ENCODE measurements at places on chromosomes 2 and 18.
A peak's percentile ranks its signal among the peaks of the same experiment; 100 is the strongest.

GRCh38 chr2:222255090-222255489, 43.7 kb downstream of the PAX3 start:
- DNase-seq: no peak

DNA sequence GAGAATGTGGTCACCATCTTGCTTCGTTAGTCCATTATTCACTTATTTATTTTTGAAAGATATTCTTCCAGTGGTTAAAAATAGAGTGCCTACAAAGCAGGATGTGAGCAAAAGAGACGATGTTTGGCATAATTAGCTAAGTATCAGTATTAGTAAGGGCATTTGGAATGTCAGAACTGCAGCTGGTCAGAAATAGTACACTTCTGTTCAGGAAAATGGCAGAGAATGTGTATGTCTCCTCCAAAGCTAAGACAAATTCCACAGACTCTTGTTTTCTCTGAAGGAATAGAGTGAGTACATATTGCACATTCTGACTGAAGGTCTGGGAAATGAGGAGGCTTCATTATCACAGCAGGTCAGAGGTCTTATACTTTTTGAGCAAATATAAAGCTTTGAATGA, 209.0 kb downstream of the L3MBTL4 start:
- DNase-seq: no peak

DNA sequence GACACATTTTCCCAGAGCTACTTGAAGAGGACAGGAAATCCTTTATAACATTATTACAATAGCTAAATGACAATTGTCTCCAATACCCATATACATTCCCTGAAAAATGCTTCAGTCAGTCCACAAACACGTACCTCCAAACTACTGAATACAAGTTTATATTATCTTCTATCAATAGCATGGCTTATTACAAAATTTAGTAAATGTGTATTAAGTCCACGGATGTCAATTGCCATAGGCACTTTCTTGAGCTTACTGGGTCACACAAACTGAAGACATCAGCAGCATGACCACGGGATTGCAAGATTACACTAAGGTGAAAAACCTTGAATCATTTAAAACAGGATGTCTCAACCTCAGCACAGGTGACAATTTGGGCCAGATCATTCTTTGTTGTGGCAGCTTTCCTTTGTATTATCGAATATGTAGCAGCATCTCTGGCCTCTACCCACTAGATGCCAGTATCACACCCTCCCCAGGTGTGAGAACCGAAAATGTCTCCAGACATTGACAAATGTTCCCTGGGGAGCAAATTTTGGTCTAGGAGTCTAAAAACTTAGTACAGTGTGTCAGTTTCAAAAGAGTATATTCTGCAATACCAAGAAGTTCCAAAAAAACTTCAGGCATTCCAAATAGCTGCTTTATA, 1.4 kb downstream of the MBD2 start:
- peak; percentile 55 for DNase-seq

DNA sequence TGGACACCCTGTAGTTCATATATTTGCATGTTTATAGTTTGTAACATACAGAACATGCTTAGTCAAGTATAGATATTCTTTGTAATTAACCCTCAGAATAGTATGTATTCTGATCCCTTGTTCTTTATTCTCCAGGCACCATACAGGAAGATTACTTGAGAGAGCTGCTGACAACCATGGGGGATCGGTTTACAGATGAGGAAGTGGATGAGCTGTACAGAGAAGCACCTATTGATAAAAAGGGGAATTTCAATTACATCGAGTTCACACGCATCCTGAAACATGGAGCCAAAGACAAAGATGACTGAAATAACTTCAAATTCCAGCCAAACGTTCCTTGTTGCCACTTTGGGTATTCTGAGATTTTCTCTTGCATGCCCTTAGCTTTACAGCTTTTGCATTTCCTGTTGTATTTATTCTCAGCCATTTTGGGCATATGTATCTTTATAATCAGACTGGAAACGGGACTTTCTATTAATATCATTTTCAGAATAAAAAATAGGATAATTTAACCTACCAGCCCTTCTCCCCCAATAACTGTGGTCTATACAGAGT, 6.2 kb upstream of the MYL12B start:
- DNase-seq: no peak

DNA sequence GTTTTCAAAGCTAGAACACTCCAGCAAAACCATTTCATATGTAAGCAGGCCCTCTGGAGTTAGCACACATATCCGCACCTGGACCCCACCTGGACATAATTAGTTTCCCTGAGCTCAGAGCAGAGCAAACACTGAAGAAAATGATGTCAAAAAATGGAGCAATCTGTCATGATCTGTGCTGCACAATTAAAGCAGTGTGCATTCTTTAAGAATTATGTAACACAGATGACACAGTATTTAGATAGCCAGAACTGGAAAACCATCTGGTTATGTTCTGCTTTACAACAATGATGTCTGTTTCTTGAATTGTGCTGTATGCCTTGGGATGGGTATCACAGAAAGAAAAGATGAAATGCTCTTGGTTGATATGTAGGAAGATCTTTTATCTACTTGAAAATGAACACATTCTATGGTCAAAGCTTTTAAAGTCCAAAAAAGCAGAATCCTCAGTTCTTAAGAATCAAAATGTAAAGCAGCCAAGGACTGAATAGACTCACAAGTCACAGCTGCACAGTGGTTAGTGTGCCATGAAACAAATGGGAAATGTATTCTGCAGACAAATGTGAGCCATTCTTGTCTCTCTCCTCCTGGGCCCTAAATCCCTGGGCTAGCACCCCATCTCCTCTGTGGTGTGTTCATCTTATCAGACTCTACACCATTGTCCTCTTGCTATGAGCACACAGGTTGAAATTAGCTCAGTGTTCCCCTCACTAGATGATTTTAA, 36.8 kb downstream of the HRH4 start:
- no peak for DNase-seq

DNA sequence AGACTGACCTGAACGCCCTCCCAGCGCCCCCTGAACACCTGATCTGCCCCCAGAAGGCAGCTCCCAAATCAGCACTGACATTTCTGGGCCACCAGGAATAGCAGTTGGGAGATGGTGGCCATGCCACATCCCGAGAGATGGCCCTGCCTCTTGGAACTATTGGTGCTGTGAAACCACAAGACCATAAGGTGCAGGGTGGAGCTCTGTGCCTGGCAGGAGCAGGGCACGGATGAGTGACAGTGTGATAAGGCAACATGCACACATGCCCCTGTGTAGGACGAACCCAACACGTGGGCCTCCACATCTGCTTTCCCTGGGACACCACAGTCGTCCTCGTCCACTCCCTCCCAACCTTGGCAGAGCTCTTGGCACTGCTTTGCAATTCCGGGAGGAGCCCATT, 26.9 kb downstream of the ANO7 start:
- DNase-seq: no peak

DNA sequence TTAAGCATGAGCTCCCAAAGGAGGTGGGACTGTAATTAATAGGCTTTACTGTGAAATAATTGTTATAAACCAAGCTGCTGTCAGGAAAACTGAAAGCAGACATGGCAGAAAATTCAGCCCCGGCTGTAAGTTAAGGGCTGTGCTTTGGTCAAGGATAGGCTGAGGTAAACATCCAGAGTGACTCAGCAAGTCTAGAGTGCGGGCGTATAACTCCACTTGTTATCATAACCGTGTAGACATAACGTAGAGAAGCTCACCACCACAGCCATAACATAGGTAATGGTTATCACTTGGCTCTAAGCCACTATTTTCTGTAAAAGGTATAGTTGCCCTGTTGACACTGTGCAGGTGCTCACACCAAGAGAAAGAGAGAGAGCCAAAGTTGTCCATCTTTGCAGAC, 316.8 kb downstream of the DCDC2C start:
- no peak for DNase-seq

- no peak for DNase-seq
These were observed 580 bp downstream of the TMEM163 start for GRCh38 chr2:134718023-134718816.

GRCh38 chr2:175007510-175007909, 2.3 kb upstream of the CHN1 start:
- no peak for DNase-seq

DNA sequence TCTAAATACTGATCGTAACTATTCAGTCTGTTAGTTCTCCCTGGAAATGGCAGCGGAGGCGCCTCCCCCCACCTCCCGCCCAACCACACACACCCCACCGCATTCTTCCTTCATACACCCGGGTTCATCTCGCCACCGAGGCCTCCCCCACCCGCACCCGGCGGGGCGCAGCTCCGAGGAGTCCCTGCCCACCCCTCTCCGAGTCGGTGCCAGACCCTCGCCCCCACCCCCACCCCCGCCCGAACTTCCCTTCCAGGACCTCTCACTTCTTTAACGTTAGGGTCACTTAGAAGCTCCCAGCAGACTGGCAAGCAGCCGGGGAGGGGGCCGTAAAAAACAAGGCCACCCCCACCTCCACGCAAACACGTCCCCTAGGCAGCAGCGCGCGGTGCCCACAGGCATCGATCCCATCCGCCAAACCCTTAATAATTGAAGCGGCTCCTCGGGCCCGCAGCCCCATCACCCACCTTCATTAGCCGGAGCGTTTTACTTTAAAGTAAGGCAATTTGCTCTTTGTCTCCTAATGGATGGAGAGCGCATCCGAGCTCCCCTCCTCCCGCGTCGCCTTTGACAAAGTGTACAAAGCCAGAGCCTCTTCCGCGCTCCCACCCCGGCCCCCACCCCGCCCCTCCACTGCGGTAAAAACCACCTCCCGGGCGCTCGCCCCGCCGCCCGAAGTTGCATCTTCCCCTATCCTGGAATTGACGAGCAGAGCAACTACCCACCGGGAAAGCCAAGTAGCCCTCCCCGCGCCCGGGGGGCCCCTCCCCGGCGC, 624 bp downstream of the ZNF516 start:
- DNase-seq: no peak

- no peak for DNase-seq
These were observed 2.3 kb downstream of the SLC3A1 start for GRCh38 chr2:44277541-44277940.

DNA sequence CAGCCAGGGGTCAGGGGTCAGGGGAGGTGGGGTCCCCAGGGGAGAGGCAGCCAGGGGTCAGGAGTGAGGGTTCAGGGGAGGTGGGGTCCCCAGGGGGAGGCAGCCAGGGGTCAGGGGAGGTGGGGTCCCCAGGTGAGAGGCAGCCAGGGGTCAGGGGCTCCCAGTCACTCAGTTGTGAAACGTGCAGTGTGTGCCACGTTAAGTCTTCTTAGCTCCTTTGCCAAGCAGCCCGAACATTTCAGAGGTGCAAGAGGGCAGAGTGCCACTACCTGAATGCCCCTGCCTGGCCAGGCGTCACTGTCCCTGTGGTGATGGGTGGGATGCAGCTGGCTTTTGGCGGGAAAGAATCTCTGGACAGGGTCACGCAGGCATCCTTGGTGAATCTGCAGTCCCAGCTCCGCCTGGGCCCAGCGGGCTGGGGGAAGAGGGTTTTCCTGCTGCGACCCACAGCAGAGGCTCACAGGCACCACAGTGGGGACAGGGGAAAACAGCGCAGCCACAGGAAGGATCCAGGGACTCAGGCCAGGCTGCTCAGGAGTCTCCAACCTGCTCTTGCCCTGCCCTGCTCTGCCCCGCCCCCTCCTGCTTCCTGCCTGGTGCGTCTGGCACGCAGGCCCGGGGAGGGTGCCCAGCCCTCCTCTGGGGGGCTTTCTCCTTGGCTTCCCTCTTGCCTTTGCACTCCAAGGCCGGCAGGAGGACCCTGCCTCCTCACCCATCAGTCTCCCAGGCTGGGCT, 188.3 kb downstream of the TWIST2 start:
- no peak for DNase-seq

- no peak for DNase-seq
These were observed 1190.2 kb upstream of the NRXN1 start for GRCh38 chr2:52222128-52222527.

- DNase-seq: no peak
These were observed 67.1 kb downstream of the CCDC102B start for GRCh38 chr18:68865021-68865420.

DNA sequence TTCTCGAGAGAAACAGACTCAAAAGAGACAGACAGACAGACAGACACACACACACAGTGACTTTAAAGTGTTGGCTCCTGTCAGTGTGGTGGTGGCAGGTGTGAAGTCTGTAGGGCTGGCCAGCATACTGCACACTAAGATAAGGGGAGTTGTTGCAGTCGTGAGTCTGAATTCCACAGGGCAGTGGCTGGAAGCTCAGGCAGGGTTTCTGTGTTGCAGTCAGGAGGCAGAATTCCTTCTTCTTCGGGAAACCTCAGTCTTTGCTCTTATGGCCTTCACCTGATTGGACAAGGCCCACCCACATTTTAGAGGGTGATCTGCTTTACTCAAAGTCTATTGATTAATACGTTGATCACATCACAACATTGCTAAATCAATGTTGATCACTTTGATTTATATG, 478.4 kb upstream of the HS6ST1 start:
- DNase-seq: no peak

- DNase-seq: no peak
These were observed 62.5 kb downstream of the CENPO start for GRCh38 chr2:24855726-24856125.

DNA sequence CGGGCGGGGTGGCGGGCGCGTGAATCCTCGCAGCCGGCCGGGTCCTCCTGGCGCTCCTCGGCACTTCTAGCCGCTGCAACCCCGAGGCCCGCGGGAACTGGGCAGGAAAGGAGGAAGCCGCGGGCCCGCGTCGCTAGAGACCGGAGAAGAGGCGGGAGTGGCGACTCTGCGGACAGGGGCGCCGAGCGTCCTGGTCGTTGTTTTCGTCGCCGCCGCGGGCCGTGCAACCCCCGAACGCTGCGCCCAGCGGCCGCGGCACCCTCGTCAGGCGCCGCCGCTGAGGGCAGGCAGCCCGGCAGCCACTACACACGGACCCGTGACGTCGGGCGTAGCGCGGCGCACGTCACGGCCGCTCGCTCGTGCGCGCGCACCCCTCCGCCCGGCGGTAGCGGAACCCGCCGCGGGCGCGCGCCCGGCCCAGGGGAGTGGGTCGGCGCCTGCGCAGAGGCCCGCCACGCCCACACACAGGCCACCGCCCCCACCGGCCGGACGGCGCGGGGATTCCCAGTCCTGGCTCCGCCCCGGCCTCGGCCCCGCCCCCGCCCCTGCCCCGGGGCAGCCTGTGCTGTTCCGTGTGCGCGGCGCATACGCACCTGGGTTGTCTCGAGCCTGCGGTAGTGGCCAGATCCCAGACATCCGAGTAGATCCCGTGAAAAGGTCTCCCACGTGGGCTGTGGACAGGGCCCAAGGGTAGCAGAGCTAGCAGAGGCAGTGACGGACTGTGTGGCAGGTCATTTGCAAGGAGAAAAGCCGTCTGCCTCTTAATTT, at the start of gene MAP3K2:
MAP3K2 (minus strand) TSS at position 321 of the 768 bp plus-strand sequence. CDS start 44,846 bp downstream, outside the sequence.
- peak; percentile 91 for DNase-seq

DNA sequence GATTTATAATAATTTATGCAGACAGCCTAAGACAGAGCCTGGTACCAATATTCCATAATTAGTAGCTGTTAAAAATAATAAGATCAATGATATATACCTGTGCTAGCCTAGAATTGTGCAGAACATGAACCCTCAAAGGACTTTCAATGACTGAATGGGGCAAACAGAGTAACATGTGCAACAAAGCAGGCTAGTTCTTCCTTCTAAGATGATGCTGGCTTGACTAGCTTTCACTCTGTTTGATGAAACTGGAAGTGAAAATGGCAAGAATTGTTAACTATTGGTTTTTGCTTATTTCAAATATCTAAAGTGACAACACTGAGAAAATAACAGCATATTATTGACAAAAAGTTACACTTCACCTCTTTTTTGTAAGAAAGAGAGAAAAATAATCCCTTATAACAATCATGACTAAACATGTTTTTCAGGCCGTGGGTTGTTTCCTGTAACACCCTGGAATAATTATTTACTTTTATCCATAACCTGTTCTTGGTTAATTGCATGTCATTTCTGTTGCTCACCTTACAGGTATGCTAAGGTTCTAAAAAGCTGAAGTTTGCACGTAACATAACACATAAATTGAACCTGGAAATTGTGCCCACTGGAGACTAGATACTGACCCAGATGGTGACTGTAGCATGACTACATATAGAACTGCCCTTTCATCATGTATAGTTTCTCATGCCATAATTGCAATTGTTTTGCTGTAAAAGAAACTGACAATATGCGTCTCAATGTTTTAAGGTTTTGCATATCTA, 108.7 kb downstream of the C18orf54 start:
- no peak for DNase-seq
